ENCODE measurements at places on chromosomes 4 and X.

DNA sequence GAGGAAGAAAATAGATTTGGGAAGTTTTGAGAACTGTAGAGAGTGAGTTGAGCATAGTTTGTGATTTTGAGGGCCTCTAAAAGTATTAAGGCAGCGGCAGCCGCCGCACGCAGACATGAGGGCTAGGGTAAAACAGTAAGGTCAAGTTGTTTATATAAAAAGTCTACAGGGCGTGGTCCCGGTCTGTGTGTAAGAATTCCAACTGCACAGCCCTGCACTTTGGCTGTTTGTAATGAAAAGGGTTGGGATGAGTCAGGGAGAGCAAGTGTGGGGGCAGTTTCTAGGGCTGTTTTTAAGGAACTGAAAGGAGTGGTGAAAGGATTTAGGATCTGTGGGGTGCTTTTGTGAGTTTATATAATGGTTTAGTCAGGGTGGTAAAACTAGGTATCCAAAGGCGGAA is 55.0 kb downstream of the BEX3 start:
- DNase-seq: no peak

- DNase-seq: no peak
These were observed 133.8 kb downstream of the PDGFC start for GRCh38 chr4:156837625-156838345.

GRCh38 chr4:167419468-167420140 is 185.3 kb upstream of the SPOCK3 start:
- no peak for DNase-seq

- DNase-seq: no peak
These were observed 111.3 kb downstream of the PSAPL1 start for GRCh38 chr4:7323461-7323871.

DNA sequence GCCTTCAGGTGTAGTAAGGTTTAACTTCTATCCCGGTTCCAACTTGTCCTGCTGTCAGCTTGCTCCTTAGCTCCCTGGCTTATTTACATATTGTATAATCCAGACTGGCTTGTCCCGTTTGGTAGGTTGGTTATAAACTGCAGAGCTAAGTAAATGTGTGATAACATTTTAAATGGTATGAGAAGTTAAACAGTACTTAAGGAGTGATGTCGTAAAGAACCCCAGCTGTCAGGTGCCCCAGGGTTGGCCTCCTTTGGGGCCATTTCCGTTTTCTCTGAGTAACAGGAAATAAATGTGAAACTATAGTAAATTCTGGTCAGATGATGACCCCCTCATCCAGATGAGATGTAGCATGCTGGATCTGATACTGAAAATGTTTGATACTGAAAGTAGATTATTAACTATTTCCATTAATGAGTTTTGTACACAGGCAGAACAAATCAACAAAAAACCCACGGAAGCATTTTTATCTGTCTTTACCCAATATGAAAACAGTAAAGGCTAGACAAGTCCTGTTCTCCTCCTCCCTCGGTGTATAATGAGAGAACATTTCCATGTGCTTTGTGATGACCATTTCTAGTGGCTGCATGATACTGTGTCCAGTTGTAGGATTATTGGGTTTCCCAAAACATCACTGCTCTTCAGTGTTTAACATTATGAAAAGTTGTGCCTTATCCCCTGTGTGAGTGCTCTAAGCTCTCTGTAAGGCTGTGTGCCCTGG is 22.4 kb downstream of the GAB1 start:
- DNase-seq: no peak

DNA sequence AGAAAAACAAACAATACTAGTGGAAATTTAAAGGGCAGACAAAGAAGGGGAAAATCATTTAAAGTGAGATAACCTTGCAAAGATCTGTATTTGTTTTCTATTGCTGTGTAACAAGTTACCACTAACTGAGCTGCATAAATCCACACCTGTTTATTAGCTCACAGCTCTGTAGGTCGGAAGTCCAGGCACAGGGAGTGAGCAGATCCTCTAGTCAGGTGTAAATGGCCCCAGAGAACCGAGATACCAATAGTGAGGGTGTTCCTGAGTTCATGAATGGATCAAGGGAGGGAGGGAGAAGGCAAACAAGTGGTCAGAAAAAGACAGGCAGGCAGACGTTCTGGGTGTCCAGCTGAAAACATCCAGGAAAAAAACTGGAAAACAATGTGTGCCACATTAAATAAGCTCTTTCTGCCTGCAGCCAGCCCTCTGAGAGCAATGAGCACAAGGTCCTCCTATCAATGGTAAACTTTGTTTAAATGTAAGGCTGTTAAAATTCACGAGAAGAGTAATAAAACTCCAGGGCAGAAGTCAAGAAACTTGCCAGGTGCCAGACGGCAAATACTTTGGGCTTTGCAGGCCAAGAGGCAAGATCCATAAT is 25.0 kb downstream of the ADGRA3 start:
- DNase-seq: no peak

DNA sequence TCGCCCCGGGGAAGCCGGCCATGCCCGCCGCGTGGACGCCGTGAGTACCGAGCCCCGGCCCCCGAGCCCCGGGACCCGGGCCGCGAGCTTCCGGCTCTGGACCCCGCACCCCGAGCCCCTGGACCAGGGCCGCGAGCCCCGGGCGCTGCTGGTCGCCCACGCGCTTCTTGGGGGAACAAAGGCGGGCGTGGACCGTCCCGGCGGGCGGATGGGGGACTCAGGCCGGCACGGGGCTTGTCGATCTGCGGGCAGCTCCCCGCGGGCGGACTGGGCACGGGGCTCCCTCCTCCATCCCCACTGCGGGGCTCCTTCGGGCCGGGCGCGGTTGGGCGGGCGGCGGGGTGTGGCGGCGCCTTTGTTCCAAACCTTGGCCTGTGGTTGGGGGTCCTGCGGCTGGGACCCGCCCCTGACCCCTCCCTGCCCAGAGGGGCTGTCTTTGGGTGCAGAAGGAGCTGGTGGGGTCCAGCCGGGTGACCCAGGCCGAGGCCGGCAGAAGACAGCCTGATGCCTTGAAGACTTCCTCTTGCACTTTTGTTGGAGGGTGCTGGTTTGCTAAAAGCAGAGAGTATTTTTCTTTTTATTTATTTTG is 25.2 kb upstream of the ADD1 start:
- peak; percentile 47 for DNase-seq

DNA sequence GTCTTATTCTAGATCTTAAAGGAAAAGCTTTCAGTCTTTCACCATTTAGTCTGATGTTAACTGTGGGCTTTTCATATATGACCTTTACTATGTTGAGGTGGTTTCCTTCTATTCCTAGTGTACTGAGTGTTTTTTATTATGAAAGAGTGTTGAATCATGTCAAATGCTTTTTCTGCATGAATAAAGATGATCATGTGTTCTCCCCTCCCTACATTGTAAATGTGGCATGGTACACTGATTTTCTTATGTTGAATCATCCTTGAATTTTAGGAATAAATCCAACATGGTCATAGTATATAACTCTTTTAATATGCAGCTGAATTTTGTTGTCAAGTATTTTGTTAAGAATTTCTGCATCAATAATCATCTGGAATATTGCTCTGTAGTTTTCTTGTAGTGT is 4.3 kb downstream of the CLGN start:
- DNase-seq: no peak

GRCh38 chr4:145186729-145187128 is 6.3 kb upstream of the OTUD4 start:
- no peak for DNase-seq

DNA sequence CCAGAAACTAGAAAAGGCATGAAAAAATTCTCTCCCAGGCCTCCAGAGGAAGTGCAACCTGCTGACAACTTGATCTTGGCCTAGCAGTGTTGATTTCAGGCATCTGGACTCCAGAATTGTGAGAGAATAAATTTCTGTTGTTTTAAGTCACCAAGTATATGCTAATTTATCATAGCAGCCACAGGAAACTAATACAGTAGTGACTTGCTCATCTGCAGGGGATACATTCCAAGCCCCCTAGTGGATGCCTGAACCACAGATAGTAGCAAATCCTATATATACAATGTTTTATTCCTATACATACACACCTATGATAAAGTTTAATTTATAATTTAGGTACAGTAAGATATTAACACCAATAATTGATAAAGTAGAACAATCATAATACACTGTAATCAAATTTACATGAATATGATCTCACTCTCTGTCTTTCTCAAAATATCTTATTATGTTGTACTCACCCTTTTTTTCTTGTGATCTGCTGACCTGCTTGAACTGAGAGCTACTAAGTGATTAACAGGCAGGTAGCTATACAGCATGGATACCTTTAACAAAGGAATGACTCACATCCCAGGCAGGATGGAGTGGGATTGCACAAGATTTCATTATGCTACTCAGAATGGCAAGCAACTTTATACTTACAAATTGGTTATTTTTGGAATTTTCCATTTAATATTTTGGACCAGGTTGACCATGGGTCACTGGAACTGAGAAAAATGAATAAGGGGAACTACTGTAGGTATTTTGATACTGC is 501.1 kb downstream of the KCNIP4 start:
- no peak for DNase-seq

- peak; percentile 8 for DNase-seq
These were observed 271.3 kb upstream of the LDB2 start for GRCh38 chr4:17169699-17170098.

- DNase-seq: no peak
These were observed 459.5 kb downstream of the RAPGEF2 start for GRCh38 chr4:159562366-159562765.

GRCh38 chr4:86184216-86184900 is 175.5 kb downstream of the MAPK10 start:
- no peak for DNase-seq

- DNase-seq: peak; percentile 25
These were observed 69.4 kb downstream of the HCCS start for GRCh38 chrX:11180571-11180970.

- DNase-seq: no peak
These were observed 45.0 kb downstream of the TMEM47 start for GRCh38 chrX:34612036-34612435.

GRCh38 chr4:113781439-113782040 is 20.0 kb upstream of the CAMK2D start:
- DNase-seq: peak; percentile 65

DNA sequence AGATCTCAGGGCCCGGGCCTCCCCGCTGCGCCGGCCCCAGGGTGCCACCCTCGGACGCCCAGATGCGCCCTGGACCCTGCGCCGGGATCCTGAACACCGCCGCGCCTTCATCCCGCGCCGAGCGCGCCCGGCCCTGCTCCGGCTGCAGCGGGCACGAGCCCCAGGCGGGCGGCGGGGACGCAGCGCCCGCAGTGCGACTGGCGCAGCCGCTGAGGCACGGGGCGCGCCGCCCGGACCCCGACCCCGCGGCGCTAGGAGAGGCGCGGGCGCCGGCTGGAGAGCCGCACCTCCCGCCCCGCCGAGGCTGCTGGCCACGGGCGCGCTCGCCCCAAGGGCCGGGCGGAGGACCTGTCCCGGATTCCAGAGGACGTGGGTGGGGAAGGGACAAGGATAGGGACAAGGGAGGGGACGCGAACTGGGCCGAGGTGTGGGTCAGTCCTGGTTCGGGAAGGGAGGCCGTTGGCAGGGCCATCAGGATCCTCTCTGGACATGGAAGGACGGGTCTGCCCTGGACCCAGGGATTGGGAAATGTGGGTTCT is 1.1 kb downstream of the ZFYVE28 start:
- DNase-seq: no peak

DNA sequence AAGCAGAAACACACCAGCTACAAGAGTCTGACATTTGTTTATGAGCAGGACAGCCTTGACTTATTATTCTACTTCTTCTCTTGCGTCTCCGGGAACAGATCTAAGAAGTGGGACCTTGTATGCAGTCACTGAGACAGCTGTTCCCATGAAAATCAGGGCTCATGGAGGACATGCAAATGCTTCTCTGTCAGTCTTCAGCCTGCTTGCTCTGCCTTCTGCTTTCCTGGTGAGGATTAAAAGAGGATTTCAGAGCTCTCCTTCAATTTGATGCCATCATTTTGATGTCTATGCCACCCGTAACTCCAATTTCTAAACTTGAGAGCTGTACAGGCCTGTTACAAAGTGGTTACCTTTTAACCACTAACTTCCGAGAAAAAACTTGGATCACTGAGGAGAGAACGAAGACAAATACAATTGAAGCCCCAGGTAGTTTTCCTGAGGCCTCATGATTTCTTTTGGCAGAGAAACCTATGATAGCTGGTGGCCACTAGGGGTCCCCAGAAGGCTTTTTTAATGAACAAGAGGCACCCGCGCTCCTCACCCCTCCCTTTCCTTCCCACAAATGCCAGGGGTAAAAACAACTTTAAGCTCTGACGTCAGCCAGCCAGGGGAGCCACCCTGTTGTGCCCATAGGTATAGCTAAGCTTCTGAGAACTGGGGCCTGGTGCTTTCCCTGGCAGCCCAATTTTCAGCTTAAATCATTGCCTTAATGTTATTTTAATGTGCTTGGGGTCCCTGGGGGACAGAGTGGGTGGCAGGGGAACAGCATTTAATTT is 97.0 kb downstream of the DDIT4L start:
- DNase-seq: peak; percentile 91

DNA sequence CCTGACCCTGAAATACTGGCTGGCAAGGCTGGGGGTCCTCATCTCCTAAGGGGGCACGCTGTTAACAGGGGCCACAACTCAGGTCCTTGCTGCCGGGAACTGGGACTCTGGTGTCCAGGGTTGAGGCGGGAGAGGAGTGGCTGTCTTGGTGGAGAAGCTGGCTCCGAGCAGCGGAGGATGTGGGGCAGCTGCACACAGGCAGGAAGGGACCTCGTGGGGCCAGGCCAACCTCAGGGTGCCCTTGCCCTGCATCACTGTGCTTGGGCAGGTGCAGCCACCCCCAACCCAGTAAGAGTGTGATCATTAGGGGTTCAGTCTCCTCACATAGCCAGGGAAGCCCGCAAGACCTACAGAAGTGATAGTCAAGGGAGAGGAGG is 12.6 kb upstream of the PDE6B start:
- DNase-seq: no peak

GRCh38 chr4:47733302-47734175 is 104.3 kb downstream of the CORIN start:
- DNase-seq: peak; percentile 27

GRCh38 chrX:101430457-101431078 is 22.5 kb downstream of the HNRNPH2 start:
- no peak for DNase-seq

- DNase-seq: no peak
These were observed 117.6 kb downstream of the MAB21L2 start for GRCh38 chr4:150699599-150699998.

- DNase-seq: no peak
These were observed 173.8 kb upstream of the DCAF12L2 start for GRCh38 chrX:126339928-126340327.

GRCh38 chr4:146343199-146343598 is 128.9 kb downstream of the REELD1 start:
- DNase-seq: no peak

DNA sequence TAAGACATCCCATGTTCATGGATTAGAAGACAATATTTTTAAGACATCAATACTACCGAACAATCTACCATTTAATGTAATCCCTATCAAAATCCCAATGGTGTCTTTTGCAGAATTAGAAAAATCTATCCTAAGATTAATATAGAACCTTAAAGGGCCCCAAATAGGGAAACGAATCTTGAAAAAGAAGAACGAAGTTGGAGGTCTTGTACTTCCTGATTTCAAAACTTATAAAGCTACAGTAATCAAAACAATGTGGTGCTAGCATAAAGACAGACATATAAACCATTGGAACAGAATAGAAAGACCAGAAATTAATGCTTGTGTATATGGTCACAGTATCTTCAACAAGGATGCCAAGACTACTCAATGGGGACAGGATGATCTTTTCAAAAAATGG is 42.0 kb downstream of the CENPE start:
- DNase-seq: no peak

GRCh38 chr4:152974468-152975379 is 38.6 kb downstream of the FHDC1 start:
- no peak for DNase-seq
